ENCODE measurements at places on chromosomes 4 and X.

GRCh38 chr4:170723171-170723570, 633.4 kb upstream of the AADAT start:
- DNase-seq: no peak

DNA sequence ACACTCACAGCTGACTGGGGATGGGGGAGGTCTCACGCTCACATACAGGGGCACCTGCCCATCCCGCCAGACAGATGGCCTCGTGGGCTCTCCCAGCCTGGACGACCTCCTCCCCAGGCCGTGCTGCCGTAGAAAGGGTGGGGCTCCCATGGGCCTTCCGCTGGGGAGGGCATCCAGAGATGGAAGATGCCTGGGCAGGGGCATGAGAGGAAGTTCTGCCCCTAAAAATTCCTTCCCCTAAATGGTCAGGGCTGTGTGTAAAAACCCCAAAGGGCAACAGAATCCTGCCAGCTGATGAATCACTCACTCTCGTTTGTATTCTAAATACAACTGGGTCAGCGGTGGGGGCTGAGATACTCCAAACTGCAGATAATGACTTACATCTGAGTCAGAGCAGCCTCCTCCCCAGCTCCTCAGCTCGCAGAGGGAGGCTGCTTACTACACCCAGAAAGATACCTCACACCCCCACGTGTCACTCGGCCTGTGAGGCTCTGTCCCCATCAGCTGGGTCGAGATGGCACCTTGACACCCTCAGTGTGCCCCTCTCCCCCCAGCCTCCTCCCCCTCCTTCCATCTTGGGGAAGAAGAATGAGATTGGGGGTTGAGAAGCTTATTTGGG, 10.1 kb downstream of the WDR1 start:
- DNase-seq: no peak

DNA sequence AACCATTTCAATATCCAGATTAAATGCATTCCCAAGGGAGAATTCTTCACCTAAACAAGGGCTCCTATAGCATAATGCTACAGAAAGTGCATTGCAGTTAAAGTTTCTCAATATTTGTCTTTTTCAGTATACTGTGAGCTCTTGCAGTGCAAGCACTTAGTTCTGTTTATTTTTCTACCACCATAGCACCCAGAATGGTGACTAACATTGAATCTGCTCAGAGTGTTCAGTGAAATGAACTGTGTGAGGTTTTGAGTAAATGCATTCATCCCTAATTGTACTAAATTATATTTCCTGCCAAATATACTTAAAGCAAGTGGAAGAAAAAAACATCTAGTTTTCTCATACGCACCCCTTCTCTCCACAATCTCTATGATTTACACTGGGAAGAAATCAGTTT, 383.9 kb downstream of the PCDH7 start:
- no peak for DNase-seq

- peak; percentile 14 for DNase-seq
These were observed 120.3 kb downstream of the RASL11B start for GRCh38 chr4:52982255-52982945.

- no peak for DNase-seq
These were observed 135.8 kb downstream of the HS6ST2 start for GRCh38 chrX:132822634-132823012.
